ENCODE measurements at places on chromosomes 5 and 9. TPM values are rescaled to one million over a fixed set of nuclear protein-coding genes. Genes with fewer than 3 reads are reported as not detected.

- H3K4me3 ChIP-seq: no peak overlapping the region
- peaks cover 3% of the 10 kb centered on the region for H3K27me3 ChIP-seq
- no peaks in the 10 kb centered on the region for H3K36me3 ChIP-seq
- peaks cover 2% of the 10 kb centered on the region for H3K4me1 ChIP-seq
These were observed 197.6 kb downstream of the DRD1 start for GRCh38 chr5:175246242-175246888.

DNA sequence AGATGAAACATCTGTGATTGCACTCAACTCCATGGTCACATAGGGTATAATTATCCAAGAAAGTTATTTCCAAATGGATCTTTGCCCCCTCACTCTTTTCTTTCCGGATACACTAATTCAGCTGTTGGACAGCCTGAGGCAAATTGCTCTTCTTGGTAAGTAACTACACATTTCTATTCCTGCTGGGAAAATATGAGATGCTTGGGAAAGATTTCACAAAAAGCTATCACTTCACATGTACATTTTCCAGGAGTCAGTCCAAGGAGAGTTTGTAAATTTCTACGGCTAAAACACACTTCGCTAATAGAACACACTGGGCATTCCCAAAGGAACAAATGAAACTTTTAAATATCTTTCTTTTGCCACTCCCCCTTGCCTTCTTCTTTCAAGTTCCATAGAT lies 123.0 kb upstream of the GRIA1 start:
- H3K4me3 ChIP-seq: no peak overlapping the region
- no peaks in the 10 kb centered on the region for H3K36me3 ChIP-seq
- no peak overlapping the region for H3K27ac ChIP-seq
- no peaks in the 10 kb centered on the region for H3K27me3 ChIP-seq
- no peaks in the 10 kb centered on the region for H3K4me1 ChIP-seq

- H3K27me3 ChIP-seq: no peaks in the 10 kb centered on the region
- DNase-seq: no peak
- no peaks in the 10 kb centered on the region for H3K36me3 ChIP-seq
These were observed 92.0 kb upstream of the RAI14 start for GRCh38 chr5:34563931-34564709.

Gene TOR4A
- total RNA-seq: 17.5 TPM

- H3K4me1 ChIP-seq: no peaks in the 10 kb centered on the region
- H3K27me3 ChIP-seq: peaks cover 8% of the 10 kb centered on the region
- no peak overlapping the region for H3K27ac ChIP-seq
- DNase-seq: no peak
- no peak overlapping the region for H3K4me3 ChIP-seq
These were observed 36.6 kb upstream of the LECT2 start for GRCh38 chr5:135991429-135991828.

Gene ARL15
- total RNA-seq: 6.0 TPM

Gene FGF1
- total RNA-seq: not detected

- H3K27me3 ChIP-seq: no peaks in the 10 kb centered on the region
- DNase-seq: no peak
- H3K36me3 ChIP-seq: peaks cover 28% of the 10 kb centered on the region
- H3K27ac ChIP-seq: no peak overlapping the region
These were observed 29.9 kb downstream of the MRPL22 start for GRCh38 chr5:154970759-154971158.

- no peak overlapping the region for H3K4me3 ChIP-seq
- no peak overlapping the region for H3K27ac ChIP-seq
- no peaks in the 10 kb centered on the region for H3K36me3 ChIP-seq
- H3K4me1 ChIP-seq: peaks cover 7% of the 10 kb centered on the region
- peaks cover 7% of the 10 kb centered on the region for H3K27me3 ChIP-seq
- no peak for DNase-seq
These were observed 263.4 kb downstream of the SEC61B start for GRCh38 chr9:99485459-99485858.

GRCh38 chr5:138625134-138625533 lies 49.9 kb upstream of the HSPA9 start:
- no peak overlapping the region for H3K4me3 ChIP-seq
- no peaks in the 10 kb centered on the region for H3K36me3 ChIP-seq
- H3K27me3 ChIP-seq: peaks cover 27% of the 10 kb centered on the region
- DNase-seq: no peak
- no peak overlapping the region for H3K27ac ChIP-seq
- H3K4me1 ChIP-seq: no peaks in the 10 kb centered on the region

GRCh38 chr9:71524996-71525580 lies 243.2 kb downstream of the CEMIP2 start:
- H3K36me3 ChIP-seq: no peaks in the 10 kb centered on the region
- H3K4me3 ChIP-seq: no peak overlapping the region
- H3K27me3 ChIP-seq: no peaks in the 10 kb centered on the region
- DNase-seq: no peak

- H3K4me1 ChIP-seq: peaks cover 13% of the 10 kb centered on the region
- H3K27ac ChIP-seq: no peak overlapping the region
- no peaks in the 10 kb centered on the region for H3K27me3 ChIP-seq
- peaks cover 32% of the 10 kb centered on the region for H3K36me3 ChIP-seq
- DNase-seq: no peak
These were observed 17.1 kb downstream of the DELE1 start for GRCh38 chr5:141940695-141941271.

DNA sequence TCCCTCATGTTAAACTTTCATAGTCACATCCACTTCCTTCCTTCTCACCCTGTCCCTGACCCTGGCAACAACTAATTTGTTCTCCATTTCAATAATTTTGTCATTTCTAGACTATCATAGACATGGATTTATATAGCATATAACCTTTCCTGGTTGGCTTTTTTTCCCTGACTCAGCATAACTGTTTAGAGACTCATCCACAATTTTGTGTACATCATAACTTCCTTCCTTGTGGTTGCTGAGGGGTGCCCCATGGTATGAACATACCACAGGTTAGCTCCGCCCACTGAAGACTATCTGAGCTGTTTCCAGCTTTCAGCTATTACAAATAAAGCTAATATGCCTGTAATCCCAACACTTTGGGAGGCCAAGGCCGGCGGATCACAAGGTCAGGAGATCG lies 137.3 kb downstream of the PHF2 start:
- no peak overlapping the region for H3K4me3 ChIP-seq
- DNase-seq: no peak
- no peaks in the 10 kb centered on the region for H3K27me3 ChIP-seq
- H3K4me1 ChIP-seq: peaks cover 5% of the 10 kb centered on the region
- H3K36me3 ChIP-seq: no peaks in the 10 kb centered on the region

DNA sequence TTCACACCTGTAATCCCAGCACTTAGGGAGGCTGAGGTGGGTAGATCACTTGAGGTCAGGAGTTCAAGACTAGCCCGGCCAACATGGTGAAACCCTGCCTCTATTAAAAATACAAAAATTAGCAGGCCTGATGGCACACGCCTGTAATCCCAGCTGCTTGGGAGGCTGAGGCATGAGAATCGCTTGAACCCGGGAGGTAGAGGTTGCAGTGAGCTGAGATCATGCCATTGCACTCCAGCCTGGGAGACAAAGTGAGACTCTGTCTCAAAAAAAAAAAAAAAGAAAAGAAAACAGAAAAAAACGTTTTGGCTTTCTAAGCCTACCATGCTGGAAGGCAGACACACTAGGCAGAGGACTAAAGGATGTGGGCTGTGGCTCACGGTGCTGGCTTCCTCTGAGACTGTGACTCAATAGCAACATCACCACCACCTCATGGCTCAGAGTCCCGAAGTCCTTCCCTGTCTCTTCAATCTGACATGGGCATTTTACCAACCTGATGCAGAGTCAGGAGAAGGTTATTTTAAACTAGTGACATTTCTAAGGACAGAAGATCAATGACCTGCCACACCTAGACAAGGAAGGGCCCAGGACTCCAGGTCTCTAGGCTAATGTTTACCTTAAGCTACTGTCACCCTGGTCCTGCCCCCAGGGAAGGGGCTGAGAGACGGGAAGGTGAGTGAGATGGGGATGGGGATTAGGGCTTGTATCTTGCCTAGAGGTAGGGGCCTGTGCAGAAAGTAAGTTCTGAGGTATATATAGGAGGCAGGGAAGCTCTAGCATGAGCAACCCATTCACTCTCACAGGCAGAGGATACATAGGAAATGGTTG lies 3.7 kb downstream of the ECSCR start:
- H3K4me1 ChIP-seq: peaks cover 59% of the 10 kb centered on the region
- no peaks in the 10 kb centered on the region for H3K27me3 ChIP-seq
- peaks cover 2% of the 10 kb centered on the region for H3K36me3 ChIP-seq
- DNase-seq: peak; percentile 77
- H3K4me3 ChIP-seq: peak overlapping the region; percentile 72

- H3K4me1 ChIP-seq: no peaks in the 10 kb centered on the region
- no peak overlapping the region for H3K27ac ChIP-seq
- no peak overlapping the region for H3K4me3 ChIP-seq
- no peaks in the 10 kb centered on the region for H3K27me3 ChIP-seq
- no peaks in the 10 kb centered on the region for H3K36me3 ChIP-seq
These were observed 202.7 kb upstream of the RGMB start for GRCh38 chr5:98570661-98571191.

DNA sequence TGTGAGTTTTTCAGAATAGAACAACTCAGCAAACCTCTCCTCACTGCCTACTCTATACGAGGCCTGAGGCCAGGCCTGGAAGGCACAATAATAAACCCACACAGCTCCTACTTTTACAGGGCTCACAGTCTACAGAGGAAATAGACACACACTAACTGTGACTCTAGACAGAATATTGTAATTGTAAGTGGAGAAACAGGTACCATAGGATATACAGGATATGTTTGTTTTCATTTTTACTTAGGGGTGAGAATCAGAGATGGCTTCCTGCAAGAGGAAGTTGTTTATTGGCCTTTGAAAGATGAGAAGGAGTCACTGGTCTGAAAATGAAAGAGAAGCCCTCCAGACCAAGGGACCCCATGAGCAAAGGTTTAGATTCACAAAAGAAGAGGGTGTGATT lies 35.8 kb upstream of the TGFBR1 start:
- peaks cover 2% of the 10 kb centered on the region for H3K27me3 ChIP-seq
- H3K36me3 ChIP-seq: peaks cover 8% of the 10 kb centered on the region
- peaks cover 34% of the 10 kb centered on the region for H3K4me1 ChIP-seq
- H3K4me3 ChIP-seq: no peak overlapping the region
- no peak for DNase-seq

Gene CTXN3
- not detected for total RNA-seq

Gene PCDHB5
- total RNA-seq: not detected

Gene LHX3
- total RNA-seq: not detected

Gene PLAC8L1
- 0.74 TPM for total RNA-seq

DNA sequence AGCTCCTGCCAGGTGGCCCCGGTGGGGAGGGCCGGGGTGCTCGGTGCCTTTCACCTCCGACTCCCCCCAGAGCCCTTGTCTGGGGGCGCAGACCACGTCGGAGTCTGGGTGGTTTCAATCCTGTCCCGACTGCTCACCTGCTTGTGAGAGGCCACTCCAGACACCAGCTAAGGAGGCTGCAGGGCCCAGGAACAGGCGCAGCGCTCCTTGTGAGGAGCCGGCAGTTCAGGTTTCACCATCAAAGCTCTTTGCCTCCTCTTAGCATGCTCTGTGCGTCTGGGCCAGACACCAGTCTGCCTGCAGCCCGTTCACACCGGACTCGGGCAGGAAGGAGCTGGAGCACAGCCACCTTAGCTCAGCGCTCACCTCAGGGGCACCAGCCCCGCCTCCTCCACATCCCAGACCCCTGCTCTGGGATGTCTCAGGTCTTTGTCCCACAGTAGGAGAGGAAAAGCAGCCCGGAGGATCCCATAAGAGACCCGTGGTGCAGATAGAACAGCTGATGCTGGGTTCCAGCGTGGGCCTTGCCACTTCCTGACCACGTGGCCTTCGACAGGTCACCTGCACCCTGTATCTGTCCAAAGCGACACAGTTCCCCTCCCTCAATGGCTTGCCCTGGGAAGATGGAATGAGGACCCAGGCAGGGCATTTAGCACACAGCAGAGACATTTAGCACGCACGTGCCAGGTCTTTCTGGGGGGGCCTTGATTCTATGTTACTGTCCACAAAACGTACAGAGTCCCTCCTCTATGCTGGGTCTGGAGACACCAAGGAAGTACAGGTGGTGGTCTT lies 106.2 kb upstream of the LMX1B start:
- H3K36me3 ChIP-seq: no peaks in the 10 kb centered on the region
- H3K27me3 ChIP-seq: peaks cover 36% of the 10 kb centered on the region
- no peak for DNase-seq
- H3K4me1 ChIP-seq: no peaks in the 10 kb centered on the region
- no peak overlapping the region for H3K27ac ChIP-seq

GRCh38 chr5:99102073-99102697 lies 173.4 kb upstream of the CHD1 start:
- H3K4me3 ChIP-seq: no peak overlapping the region
- no peaks in the 10 kb centered on the region for H3K36me3 ChIP-seq
- H3K27me3 ChIP-seq: peaks cover 8% of the 10 kb centered on the region

Gene DNM1
- 2.4 TPM for total RNA-seq

DNA sequence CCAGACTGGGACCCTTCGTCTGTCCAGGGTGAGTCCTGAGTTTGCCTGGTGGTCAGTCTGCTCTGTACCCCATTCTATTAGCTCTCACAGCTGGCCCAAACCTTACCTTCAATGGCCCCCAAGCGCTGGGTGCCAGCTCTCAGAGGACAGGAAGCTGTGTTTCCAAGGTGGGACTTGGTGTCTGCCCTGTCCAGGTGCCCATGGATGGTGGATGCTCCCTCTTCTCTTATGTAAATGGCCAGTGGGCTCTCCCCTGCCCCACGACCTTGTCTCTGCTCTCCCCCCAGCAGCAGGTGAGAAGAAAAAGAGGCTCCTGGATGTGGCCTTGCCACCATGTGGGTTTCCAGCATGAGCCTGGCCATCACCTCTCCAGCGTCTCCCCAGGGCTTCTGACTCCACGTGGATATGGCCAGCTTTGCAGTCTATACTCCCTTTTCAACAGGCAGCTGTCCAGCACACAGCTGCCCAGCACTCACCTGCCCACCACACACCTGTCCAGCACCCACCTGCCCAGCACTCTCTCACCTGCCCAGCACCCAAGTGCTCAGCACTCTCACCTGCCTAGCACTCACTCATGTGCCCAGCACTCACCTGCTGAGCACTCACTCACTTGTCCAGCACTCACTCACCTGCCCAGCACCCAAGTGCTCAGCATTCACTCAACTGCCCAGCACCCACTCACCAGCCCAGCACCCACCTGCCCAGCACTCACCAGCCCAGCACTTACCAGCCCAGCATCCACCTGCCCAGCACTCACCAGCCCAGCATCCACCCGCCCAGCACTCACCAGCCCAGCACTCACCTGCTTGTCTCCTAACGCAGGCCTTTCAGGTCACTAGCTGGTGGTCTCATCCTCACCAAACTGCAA lies 136.2 kb upstream of the IRX2 start:
- H3K27me3 ChIP-seq: no peaks in the 10 kb centered on the region
- no peaks in the 10 kb centered on the region for H3K4me1 ChIP-seq
- no peaks in the 10 kb centered on the region for H3K36me3 ChIP-seq
- no peak overlapping the region for H3K27ac ChIP-seq
- H3K4me3 ChIP-seq: no peak overlapping the region
- DNase-seq: no peak

DNA sequence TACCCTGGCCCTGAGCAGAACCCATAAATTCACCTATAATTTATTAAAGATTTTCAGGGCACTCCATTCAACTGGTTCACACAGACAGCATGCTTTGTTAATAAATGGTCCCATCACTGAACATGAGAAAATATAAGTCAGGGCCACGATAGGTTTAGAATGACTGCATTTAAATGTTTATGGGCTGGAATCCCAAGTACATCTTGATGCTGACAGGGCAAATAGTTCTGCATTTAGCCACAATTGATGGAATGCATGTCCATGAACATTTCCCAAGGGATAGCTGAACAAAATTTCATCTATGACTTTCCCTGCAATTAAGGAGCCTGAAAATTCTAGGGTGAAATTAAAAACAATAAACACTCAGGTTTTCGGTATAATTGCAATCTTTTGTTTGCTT lies 124.5 kb downstream of the CAAP1 start:
- peaks cover 2% of the 10 kb centered on the region for H3K27me3 ChIP-seq
- no peak for DNase-seq
- H3K4me3 ChIP-seq: no peak overlapping the region
- H3K36me3 ChIP-seq: no peaks in the 10 kb centered on the region
